ENCODE measurements at places on chromosomes 6 and 20.

DNA sequence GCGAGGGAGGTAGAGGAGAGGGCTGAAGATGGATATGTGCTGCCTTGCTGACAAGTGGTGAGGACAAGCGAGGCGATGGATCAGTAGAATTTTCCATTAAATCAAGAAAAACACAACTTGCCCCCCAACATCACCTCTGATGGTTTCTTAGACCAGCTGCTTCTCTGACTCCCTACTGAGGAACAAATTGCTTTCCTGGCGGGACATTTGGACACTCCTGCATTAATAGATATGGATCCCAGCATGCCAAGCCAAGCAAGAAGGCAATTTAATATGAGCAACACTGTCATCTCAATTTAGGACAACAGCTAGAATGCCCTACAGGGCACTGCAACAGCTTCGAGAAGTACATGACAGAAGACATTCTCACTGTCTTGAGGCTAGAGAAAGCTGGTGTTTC is 248.4 kb upstream of the AGPAT4 start:
- no peak for DNase-seq

DNA sequence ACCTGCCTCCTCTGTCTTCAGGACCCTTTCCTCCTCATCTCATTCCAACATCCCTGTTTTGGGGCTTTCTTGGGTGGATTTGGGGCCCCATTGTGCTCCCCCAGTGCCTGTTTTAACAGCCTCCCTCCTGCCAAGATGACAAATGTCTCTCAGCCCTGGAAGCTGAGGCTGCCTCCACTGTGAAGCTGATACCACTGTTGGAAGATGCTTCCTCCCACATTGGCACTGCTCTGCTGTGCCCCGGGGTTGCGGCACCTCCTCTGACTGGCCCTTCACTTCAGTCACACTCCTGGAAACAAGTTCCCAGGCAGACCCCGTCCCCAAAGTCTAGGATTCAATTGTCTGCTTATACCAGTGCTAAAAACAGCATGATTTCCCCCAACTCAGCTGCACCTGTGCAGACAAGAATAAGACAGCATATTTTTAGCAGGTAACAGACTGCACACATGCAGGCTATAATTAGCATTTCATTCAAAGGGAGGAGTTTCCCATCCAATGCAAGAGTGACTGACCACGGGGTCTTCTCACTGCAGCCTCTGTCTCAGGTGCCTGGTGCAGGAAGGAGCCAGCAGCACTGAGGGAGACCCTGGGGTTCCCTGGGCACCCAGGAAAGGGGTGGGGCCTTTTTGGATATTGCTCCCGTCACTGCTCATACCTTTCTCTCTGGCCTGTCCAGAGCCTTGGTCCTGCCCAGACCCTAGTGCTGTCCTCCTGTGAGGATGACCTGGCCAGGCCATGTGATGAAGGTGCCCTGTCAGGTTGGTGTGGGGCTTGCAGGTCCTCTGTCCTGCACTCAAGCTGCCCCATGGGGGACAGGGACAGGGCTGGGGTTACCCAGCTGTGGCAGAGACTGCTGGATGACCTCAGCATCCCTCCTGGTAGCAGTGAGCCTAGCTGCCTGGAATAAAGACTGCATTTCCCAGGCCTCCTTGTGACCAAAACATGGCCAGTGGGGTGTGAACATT is 31.5 kb upstream of the SULF2 start:
- no peak for DNase-seq

DNA sequence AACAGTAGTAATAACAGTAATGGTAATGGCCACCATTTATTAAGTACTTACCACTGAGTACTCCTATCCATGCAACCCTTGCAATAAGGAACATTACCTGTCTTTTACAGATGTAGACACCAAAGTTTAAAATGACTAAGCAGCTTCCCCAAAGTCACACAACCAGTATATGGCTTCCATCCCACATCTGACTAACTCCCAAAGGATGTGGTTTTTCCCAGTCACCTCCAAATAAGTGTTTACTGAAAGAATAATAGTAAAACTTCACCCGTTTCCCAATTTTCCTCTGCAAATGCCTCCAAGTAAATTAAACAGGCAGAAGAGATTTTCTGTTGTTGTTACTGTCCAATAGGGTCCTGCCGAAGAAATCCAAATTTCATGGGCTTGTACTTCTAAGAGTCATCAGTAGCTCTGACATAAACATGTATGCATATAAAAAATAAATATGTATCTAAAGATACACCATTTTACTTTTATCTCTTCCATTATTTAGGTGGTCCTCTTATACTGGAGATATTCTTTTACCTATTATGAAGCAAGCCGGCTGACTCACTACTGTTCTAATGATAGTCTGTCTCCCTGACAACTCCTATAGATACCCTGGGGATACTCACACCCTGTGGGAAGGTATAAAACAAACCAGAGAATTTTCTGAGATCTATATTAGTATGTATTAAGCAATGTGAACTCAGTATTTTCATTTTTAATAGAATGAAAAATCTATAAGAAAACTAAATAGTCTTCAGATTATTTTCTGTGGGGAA is 77.9 kb upstream of the ID4 start:
- DNase-seq: no peak

- DNase-seq: no peak
Measured at GRCh38 chr6:22726966-22727365, 157.6 kb downstream of the HDGFL1 start.

- no peak for DNase-seq
Measured at GRCh38 chr20:35680452-35681183, 15.9 kb upstream of the CPNE1 start.

GRCh38 chr6:127972815-127973214 is 72.0 kb upstream of the THEMIS start:
- peak; percentile 51 for DNase-seq

DNA sequence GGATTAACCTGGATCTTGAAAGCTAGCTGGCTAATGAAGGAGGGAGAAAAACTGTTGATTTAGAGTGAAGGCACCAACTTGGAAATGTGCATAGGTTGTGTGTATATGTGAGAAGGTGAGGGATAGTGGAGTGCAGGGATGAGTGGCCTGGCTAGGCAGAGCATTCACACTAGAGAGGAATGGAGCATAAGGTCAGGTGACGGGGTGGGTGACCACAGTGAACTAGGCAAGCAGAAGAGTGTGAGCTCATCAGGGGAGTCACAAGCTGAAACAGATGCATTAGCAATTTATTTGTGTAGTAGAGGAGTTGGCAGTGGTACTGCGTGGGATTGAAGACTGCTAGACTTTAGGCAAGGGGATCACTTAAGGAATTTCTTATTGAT is 10.5 kb downstream of the ANKRD66 start:
- no peak for DNase-seq

DNA sequence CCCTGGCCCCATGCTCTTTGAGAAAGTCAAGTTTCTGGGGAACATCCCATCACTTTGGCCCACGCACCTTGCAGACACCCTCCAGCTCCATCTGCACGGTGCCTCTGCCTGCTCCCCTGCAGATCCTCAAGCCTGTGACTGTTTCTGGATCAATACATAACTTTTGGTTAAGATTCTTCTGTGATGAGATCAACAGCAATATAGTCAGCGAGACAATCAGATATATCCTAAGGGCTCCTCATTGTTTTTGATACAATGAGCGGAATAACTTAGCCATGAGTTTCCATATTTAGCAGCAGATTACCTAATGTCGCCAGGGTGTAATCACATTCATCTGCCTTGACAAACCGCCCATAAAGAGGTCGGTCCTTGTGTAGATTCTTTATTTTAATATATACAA is 109.3 kb upstream of the MTHFD1L start:
- DNase-seq: no peak
